ENCODE measurements at places on chromosomes 13 and 19.

- no peak for DNase-seq
These were observed 22.2 kb downstream of the PCID2 start for GRCh38 chr13:113186061-113186900.

GRCh38 chr19:40802300-40803169 is 3.5 kb downstream of the EGLN2 start:
- DNase-seq: no peak

- DNase-seq: no peak
These were observed 85.4 kb downstream of the KLF12 start for GRCh38 chr13:74048756-74049155.

GRCh38 chr13:20241593-20241992 is 9.5 kb upstream of the GJB6 start:
- no peak for DNase-seq

- no peak for DNase-seq
These were observed 3.0 kb downstream of the PEG3 start for GRCh38 chr19:56837492-56838023.

GRCh38 chr13:100473087-100473486 is 115.5 kb downstream of the GGACT start:
- no peak for DNase-seq

DNA sequence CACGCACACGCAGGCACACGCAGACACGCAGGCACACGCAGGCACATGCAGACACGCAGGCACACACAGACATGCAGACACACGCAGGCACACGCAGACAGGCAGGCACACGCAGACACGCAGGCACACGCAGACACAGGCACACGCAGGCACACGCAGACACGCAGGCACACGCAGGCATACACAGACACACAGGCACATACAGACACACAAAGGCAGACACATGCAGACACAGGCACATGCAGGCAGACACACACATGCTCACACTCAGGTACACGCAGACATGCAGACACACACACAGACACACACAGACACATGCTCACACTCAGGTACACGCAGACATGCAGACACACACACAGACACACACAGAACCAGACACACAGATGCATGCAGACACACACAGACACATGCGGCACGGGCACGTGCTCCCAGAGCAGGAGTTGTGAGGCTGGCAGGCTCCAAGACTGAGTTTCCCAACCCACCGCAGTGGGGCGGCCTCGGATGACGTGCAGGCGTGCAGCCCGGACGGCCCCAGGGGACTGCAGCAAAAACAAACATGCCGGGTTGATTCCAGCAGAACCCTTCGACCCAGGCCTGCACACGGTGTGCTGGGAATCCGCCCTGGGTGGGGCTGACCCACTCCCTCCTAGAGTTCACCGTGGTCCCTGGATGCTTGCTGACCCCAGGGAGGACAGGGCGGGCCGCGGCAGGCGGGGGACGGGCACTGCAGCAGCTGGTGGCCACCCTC is 100.0 kb downstream of the GADD45B start:
- peak; percentile 94 for DNase-seq

- DNase-seq: no peak
These were observed 127.5 kb downstream of the B3GLCT start for GRCh38 chr13:31327182-31327860.

DNA sequence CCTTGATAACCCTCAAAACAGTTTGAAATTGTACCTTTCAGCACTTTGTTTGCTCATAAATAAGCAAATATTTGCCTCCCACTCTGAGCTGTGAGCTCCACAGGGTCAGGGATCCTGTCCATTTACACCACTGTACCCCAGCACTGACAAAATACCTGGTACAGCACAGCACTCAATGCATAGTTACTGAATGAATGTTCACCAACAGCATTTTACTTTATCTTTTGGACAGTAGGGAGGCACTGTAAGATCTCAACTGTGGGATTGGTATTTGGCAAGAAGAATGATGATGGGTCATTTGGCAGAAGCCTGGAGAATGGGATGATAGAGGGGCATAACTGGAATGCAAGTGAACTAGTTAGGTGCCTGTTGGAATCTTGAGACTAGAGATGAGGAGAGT is 127.2 kb upstream of the ARGLU1 start:
- DNase-seq: no peak

- no peak for DNase-seq
These were observed 15.1 kb downstream of the TM9SF2 start for GRCh38 chr13:99516153-99516929.

DNA sequence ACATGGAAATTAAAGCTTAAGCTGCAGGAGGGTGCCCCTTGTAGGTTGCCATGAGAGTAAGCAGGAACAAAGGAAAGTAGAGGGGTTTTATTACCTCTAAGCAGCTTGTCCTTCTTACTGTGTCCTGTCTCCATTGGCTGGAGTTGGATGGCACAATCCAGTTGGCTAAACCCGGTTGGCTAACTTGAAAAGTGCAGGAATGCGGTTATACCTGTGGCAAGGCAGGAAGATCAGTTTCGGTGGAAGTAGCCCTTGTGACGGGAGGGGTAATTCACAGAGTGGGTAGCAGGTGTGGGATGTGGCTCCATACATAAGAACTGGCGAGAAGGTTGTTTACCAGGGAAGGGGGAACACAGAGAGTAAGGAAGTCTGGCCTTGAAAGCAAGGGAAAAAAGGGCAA is 3.2 kb downstream of the ZNF726 start:
- no peak for DNase-seq

GRCh38 chr13:69556540-69557196 is 551.0 kb upstream of the ATXN8OS start:
- DNase-seq: no peak

GRCh38 chr19:54448040-54448773 is 792 bp upstream of the LENG8 start:
- DNase-seq: peak; percentile 60

DNA sequence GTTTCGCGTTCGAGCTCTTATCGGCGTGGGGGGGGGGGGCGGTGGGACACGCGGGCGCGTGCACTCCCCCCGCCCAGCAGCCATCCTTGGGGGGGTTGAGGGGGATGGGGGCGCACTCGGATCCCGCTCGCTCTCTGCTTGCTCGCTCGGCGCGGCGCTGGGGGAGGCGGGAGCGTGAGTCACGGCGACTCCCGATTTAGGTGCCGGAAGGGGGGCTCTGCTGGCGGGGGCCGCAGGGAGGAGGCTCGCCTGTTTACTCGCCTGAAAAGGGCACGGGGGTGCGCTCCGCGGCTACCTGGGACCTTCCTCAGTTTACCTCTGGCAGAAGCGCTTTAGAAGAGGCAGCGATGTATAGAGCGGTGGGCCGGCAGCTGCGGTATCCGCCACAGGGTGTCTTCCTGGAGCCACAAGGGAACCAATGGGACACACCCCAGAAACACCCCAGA is 1.1 kb upstream of the PDE4A start:
- no peak for DNase-seq

DNA sequence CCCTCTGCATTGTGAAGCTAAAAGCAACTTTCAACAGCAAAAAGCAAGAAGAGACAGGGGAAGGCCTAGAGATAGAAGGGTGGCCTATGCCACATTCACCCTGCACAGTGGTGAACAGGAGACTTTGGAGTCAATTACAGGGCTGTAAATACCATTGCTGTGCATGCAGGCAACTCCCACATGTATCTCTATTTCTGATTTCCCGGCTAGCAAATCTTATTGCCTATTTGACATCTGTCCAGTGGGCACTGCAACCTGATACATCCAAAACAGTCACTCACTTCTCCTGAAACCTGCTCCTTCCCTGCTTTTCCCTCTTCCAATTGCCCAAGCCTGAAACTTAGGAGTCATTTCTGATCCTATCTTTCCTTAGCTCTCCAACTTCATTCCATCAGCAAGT is 13.4 kb downstream of the RUBCNL start:
- no peak for DNase-seq

GRCh38 chr13:57326532-57326931 is 159.5 kb downstream of the PRR20E start:
- no peak for DNase-seq

GRCh38 chr19:6766357-6767080 is 716 bp downstream of the SH2D3A start:
- DNase-seq: no peak

GRCh38 chr13:55345224-55345623 is 1795.5 kb upstream of the PRR20A start:
- no peak for DNase-seq

DNA sequence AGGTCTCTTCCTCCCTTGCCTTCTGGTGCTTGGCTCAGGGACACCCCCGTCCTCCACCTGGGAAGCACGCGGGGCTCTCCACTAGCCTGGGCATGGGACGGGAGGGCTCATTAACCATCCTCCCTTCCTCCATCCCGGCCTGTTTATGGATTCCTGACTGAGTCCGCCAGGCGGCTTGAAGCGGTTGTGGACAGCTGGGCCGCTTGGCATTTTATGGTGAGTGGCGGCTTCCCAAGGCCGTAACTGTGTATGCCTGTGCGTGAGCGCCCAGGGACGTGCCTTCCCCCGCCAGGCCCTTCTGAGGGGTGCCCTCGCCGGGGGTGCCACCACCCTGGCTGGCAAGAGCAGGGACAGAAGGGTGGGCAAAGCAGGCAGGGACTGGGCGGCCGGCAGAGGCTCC is 202.8 kb downstream of the URI1 start:
- DNase-seq: no peak

- no peak for DNase-seq
These were observed 7.7 kb upstream of the LGALS7 start for GRCh38 chr19:38781058-38781457.

DNA sequence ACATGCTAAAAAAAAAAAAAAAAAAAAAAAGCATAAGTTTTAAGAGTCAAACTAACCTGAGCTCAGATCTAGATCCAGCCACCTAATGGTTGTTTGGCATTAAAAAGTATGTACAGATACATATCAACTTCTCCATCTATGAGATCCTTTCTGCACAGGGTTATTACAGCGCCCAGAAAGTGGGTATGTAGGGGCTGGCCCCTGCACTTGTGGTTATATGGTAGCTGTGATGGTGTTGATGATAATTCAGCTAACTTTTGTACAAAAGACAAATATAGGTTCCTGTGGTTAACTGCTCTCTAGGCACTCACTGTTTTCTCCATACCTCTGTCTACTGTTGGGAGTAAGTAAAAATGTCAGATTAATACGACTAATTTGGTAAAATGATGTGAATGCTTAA is 81.7 kb downstream of the TNFRSF19 start:
- DNase-seq: no peak

GRCh38 chr19:33280351-33280921 is 21.9 kb downstream of the CEBPA start:
- no peak for DNase-seq

DNA sequence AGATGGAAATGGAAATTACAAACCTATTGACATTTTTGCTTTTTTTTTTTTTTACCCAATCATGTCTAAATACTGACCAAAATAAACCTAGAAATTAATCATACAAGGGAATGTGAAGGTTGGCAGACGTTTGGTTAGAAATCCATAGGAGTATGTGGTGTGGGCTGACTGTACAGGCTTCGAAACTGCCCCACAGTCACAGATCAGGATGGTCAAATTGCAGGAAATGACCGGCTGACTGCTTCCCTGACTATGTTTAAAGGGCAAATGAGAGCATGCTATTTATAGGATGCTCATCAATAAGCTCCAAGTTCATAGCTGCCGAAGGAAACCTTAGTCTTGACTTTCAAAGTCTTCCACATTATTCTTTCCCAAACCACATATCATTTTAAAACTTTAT is 118.4 kb downstream of the COG6 start:
- DNase-seq: peak; percentile 57

GRCh38 chr13:112904436-112904960 is 64.5 kb upstream of the MCF2L start:
- no peak for DNase-seq

DNA sequence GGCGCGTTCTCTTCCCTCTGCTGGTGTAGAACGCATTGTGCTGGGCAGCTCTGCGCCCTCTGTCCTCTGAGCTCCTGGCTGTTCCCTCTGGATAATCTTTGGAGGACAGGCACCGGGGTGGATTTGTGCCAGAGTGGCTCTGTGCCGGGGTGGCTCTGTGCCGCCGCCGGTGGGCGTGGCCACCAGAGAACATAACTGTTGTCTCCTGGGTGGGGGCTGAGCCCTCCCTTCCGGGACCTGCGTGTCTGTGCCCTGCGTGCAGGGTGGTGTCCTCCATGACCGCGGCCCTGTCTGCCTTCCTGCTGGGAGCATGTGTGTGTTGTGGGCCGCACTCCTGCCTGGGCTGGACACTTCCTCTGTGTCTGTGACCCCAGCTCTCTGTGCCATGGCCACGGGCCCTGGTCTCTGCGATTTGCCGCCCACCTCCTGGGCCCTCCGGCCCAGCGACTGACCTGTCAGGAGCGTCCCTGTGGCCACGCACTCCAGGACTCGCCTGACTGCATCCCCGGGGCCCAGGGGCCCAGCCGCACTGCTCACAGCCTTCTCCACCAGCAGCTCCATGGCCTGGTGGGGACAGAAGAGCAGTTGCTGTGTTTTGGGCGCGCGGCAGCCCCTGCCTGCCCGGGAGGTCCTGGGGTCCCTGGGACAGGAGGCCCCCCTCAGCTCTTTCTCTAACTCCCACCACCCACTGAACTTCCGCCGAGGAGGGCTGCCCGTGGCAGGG is 22.4 kb upstream of the MATK start:
- DNase-seq: no peak

GRCh38 chr13:105602956-105603670 is 932.3 kb downstream of the EFNB2 start:
- no peak for DNase-seq

GRCh38 chr19:57814505-57815246 is at the start of gene ZNF552:
Gene ZNF552, minus strand, starts transcription at chr19:57814913. Its CDS starts 170 bp downstream, at chr19:57814743.
- peak; percentile 89 for DNase-seq

- DNase-seq: no peak
These were observed 15.0 kb upstream of the ZNF527 start for GRCh38 chr19:37355901-37356300.

GRCh38 chr19:39306075-39306474 is 9.9 kb downstream of the IFNL1 start:
- DNase-seq: no peak

DNA sequence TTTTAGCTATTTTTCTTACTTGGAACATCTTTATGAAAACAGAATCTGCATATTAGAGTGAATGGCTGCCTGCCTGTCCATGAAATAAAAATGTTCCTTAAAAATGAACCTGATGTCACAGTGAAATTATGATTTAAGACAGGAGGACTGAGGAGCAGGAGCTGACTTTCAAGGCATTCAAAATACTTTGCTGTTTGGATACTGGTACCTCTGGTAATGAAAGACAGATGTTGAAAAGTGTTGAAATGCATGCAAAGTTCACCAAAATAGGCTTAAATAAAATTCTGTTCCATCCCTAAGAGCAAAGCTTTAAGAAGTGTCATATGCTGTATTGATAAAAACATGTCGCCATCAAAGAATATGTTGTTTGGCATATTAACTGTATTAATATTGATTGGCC is 1.7 kb downstream of the ARHGEF7 start:
- DNase-seq: peak; percentile 70

- peak; percentile 44 for DNase-seq
These were observed 632.1 kb downstream of the DIAPH3 start for GRCh38 chr13:59531571-59532091.

- no peak for DNase-seq
These were observed 17.9 kb downstream of the DOCK9 start for GRCh38 chr13:98959786-98960605.

- DNase-seq: no peak
These were observed 62.1 kb upstream of the ZNF536 start for GRCh38 chr19:30309905-30310601.
